ENCODE measurements at places on chromosomes 6 and 20.
A peak's percentile ranks its signal among the peaks of the same experiment; 100 is the strongest.

GRCh38 chr6:36514554-36515456 is 32.5 kb downstream of the STK38 start:
- no peak for DNase-seq

DNA sequence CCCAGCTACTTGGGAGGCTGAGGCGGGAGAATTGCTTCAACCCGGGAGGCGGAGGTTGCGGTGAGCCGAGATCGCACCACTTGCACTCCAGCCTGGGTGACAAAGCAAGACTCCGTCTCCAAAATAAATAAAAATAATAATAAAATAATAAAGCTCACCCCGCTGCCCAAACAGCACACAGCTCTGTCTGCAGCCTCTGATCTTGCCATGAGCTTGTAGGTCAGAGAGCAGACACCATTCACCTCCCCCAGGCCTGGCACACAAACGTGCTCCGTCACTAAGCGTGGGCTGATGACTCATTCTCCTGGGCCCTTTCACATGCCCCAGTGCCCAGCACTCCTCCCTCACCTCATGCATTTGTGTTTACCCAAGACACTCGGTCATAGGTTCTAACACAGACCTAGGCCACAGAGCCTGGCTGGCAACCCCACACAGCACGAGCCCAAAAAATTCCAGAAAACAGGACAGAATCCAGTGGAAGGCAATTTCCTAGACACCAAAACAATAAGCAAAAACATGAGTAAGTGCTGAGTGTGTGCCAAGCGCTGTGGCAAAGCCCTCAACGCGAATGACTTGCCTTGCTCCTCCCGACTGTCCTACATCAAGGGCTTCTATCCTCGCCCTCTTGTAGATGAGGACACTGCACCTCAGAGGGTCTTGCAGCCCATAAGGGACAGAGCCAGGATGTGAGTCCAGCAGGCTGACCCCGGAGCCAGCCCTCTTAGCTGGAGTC is 18.0 kb downstream of the ATP9A start:
- DNase-seq: peak; percentile 79

- peak; percentile 100 for DNase-seq
Measured at GRCh38 chr6:4358414-4359107, 223.2 kb upstream of the ECI2 start.

- no peak for DNase-seq
Measured at GRCh38 chr6:112291161-112291762, 36.9 kb upstream of the LAMA4 start.

GRCh38 chr6:28368522-28368921 is 18.8 kb downstream of the ZKSCAN3 start:
- DNase-seq: no peak

DNA sequence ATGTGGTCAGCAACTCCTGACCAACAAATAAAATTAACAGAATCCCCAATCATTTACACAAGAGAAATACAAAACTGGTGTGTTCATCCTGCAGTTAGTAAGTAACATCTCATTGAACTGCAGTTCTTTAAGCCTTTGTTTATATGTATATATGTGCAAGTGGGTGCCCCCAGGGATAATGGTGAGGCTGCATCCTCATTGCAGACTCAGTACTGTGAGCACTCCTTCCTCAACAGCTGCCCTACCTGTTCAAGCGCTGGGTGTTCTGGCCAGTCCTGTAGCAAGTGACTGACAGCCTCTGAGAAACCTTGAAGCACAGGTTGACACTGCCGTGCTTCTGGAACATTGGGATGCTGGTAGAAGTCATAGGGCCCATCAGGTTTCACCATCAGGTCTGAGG is 49.8 kb upstream of the LYRM2 start:
- DNase-seq: no peak

DNA sequence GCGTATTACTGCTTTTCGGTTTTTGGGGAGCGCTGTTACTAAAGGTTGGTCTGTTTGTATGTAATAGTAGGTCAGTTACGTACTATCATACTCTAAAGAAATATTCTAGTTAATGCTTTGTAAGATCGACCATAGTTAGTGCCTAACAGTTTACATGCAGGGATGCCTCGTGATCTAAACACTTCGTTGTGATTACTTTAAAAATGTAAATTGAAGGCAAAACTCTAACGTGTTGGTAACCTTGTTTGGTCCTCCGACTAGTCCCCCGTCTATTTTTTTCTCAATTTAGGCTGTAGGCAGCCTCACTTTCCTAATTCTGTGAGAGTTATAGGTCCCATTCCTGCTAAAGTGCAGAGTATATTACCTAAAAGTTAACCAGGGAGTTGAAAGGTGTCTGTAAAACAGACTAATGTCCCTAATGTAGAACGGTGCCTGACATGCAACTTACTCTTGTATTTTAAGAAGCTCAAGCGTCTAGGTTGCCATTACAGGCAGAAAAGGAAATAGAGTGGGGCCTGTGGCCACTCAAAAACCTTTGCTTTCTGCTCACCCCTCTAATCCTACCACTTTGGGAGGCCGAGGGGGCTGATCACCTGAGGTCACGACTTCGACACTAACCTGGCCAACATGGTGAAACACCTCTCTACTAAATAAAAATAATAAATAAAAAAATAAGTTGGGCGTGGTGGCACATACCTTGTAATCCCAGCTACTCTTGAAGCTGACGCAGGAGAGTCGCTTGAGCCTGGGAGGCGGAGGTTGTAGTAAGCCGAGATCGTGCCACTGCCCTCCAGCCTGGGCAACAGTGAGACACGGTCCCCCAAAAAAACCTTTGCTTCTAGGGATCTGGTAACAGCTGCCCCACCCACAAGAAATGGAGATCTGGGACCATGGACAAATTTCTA is 37.8 kb downstream of the HFE start:
- DNase-seq: no peak

- no peak for DNase-seq
Measured at GRCh38 chr6:167270499-167271311, 20.4 kb upstream of the UNC93A start.

DNA sequence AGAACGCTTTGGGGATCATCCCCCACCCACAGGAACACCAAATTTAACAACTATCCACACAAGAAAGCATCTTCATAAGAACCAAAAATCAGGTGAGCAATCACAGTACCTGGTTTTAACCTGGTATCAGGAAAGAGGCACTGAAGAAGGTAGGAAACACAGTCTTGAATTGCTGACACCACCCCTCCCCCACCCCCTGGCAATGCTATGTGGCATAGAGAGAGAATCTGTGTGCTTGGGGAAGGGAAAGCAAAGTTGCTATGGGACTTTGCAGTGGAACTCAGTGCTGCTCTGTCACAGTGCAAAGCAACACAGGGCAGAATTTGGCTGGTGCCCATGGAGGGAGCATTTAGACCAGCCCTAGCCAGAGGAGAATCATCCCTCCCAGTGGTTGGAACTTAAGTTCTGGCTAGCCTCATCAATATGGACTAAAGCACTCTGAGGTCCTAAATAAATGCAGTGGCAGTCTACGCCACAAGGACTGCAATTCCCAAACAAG is 565.5 kb downstream of the EPM2A start:
- no peak for DNase-seq

DNA sequence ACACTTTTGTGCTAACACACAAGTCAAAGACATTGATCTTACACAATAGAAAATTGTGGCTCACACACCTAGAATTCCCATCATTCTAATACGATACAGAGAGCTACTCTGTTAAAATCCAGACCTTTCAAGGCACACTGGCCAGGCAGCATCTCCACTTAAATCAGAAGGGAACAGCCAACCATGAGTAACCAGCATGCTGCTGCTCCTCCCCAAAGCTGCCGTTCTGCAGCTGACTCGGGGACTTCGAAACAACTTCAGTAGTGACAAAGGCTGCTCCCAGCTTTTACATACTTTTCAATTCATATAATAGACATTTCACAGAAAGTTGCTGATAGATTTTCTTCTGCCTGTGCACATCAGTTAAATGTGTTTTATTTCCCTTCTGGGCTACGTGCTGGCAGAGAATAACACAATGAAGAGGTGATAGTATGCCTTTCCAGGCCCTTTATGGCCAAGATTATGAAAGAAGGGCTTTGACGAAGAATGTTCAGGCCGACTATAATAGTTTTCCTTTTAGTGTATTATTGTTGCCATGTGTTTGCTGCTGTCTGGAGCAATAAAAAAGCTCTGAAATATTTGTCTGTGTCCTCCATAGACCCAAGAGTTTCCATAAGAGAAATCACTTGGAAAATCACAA is 159.0 kb downstream of the GMDS start:
- DNase-seq: no peak

DNA sequence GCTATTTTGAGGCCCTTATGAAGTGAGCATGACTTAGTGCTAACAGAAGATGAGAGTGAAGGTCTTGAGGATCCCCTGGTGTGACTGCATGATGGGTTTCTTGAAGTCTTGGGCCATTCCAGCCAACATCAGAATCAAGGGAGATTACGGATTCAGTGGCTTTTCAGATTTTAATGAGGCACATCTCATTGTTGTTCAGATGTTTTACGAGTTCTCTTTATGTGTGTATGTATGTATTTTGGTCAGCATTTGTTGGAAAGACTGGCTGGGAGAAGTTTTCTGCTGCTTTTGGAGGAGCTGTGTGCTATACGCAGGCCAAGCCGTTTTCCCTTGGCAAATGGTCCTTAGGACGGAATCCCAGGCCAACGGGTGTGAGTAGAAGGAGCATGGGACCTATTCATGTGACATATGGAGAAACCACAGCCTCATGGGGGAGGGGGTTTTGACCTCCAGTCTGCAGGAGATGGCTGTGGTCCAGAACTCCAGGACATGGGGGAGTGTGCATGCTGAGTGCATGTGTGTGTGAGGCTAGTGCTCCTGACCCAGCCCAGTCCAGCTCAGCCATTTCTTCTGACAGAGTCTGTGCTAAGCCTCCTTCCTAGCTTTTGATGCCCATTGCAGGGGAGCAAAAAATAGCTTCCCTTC is 35.3 kb downstream of the CHMP4B start:
- DNase-seq: no peak

GRCh38 chr6:47075168-47075567 is 33.0 kb upstream of the ADGRF1 start:
- DNase-seq: no peak

DNA sequence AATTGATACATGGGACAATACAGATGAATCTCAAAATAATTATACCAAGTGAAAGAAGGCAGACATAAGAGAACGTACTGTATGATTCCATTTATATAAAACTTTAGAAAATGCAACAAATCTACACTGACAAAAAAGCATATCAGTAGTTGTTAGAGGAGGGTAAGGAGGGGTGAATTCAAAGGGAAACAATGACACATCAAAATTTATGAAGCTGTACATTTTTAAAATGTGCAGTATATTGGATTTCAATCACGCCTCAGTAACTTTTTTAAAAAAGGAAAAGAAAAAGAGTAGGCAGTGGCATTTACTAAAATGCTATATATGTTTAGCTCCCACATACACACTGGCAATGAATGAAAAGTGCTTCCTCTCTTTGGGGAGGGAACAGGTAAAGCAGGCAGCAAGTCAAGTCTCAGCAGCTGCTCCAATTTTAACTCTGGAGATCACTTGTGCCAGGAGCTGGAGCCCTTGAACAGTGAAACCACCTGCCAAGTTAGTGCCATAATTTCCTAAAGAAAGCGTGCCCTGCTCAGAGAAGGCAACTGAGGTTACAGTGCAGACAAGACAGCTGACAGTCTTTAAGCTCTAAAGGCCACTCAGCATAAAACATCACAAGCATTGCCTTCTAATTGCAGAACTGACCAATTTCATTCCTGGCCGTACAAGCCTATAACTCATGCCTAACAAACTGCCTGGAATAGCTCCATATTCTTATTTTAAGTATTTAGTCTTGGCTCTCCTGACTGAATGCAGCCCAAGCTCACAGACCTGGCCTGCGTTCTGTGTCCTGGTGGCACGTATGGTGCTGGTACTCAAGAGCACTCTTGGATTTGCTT is 10.9 kb downstream of the FKBP1A start:
- DNase-seq: no peak

DNA sequence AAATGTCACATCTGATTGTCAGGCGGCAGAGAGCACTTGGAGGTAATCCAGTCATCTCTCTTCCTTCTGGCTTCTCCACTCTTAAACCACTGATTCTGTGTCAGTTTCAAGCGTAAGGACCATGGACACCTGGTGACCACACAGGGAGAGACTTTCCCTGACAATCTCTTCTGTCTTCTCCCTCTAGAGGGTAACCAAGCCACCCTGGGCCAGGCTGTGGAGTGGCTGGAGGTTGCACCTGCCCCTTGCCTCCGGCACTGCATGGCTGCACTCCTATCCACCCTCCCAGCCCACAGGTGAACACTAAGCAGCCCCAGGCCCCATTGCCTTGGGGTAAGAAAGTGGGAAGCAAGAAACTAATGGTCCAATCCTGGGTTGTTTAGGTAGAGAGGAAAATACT is 78.7 kb downstream of the BFSP1 start:
- no peak for DNase-seq

GRCh38 chr6:129455126-129455769 is 254.7 kb downstream of the ARHGAP18 start:
- DNase-seq: no peak

DNA sequence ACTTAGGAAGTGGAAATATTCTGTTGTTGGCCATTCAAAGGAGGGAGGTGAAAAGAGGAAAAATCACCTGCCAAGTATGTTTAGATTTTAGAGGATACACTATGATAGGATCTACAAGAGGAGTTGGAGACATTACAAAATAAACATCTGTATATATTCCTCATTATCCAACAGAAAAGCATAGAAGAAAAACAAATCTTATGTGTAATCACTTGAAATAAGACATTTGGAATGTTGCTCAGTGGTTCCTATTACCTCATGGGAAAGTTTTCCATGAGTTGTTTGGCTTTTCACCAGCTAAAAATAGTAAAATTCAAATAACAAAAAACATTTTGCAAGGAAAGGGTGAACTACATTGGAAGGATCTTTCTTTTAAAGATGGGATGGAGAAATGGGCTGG is 76.7 kb upstream of the CARMIL1 start:
- no peak for DNase-seq

GRCh38 chr6:130788954-130789353 is 38.3 kb upstream of the SMLR1 start:
- DNase-seq: no peak

DNA sequence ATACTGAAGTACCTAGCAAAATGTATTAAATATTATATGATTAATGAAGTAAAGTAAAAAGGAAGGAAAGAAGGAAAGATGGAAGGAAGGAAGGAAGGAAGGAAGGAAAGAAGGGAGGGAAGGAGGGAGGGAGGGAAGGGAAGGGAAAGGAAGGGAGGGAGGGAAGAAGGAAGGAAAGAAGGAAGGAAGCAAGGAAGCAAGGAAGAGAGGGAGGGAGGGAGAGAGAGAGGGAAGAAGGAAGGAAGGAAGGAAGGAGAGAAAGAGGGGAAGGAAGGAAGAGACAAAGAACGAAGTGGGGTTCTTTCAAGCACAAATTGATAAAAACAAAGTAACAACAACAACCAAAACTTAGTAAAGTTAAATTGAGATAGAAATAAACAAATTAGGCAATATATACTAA is 622.3 kb upstream of the ADGRB3 start:
- DNase-seq: no peak

DNA sequence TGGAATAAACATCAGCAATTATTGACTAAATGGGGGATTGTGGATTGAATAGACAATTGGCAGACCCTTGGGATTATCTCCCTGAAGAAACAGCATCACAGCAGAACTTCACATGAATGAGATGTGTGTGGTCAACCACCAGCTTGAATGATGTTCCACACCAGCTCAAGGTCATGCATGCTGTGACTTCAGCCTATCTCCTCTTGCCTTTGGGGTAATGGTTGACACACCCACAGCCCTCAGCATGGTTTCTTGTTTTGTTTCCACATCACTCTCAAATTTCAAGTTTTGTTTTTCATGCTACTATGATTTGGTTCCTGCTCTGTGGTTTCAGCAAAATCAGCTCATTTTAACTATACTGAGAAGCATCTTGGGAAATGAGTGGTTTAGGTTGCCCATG is 94.3 kb downstream of the PAK5 start:
- DNase-seq: no peak

GRCh38 chr20:16397086-16397485 is 176.2 kb downstream of the KIF16B start:
- DNase-seq: no peak

GRCh38 chr6:9126878-9127560 is 691.7 kb upstream of the SLC35B3 start:
- peak; percentile 63 for DNase-seq
